ENCODE measurements at places on chromosomes 12 and 14. TPM values are rescaled to one million over a fixed set of nuclear protein-coding genes. Genes with fewer than 3 reads are reported as not detected.

CLEC4C gene
- not detected for total RNA-seq

KRT72 gene
- total RNA-seq, result not detected

ACSM4 gene
- not detected for total RNA-seq

PABPN1 gene
- total RNA-seq, result 45.6 TPM

GATC gene
- total RNA-seq, result 17.7 TPM

TRPV4 gene
- total RNA-seq, result 0.96 TPM

CMKLR1 gene
- total RNA-seq, result 34.5 TPM

AKAP5 gene
- 0.59 TPM for total RNA-seq

GLI1 gene
- 0.49 TPM for total RNA-seq

OR6S1 gene
- not detected for total RNA-seq

GPR68 gene
- total RNA-seq, result 16.7 TPM

KRT79 gene
- 4.8 TPM for total RNA-seq

TAS2R10 gene
- 0.68 TPM for total RNA-seq

MPHOSPH9 gene
- 62.4 TPM for total RNA-seq

CMA1 gene
- not detected for total RNA-seq

SRRM4 gene
- not detected for total RNA-seq

C14orf39 gene
- not detected for total RNA-seq

CHPT1 gene
- 34.3 TPM for total RNA-seq

IL23A gene
- 0.36 TPM for total RNA-seq

GNB3 gene
- 0.72 TPM for total RNA-seq

ANP32D gene
- total RNA-seq, result not detected

SHMT2 gene
- total RNA-seq, result 89.3 TPM

SLCO1C1 gene
- total RNA-seq, result not detected

AP1G2 gene
- 7.5 TPM for total RNA-seq

CLBA1 gene
- total RNA-seq, result 3.9 TPM

MORN3 gene
- not detected for total RNA-seq

PTHLH gene
- total RNA-seq, result 0.88 TPM

RTL1 gene
- total RNA-seq, result not detected

RNASE7 gene
- not detected for total RNA-seq
